Occipital lobe (tissue), 3 donors: ENCODE measurements at places on chromosomes 2 and 18.

DNA sequence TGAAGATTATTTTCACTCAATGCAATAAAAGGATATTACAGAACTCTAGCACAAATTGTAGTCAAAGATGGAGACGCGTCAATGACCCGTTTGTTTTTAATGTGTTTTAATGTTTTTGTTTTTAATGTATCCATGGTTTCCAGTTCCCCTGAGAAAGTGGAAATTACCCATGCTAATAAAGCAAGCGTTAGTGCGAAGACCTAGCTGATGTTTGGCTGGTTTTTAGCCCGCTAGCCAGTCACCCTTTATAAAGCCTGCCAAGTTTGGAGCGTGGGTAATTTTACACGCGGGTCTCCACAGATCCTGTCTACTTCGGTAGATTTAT, 430 bp upstream of the CHMP1B start:
- DNase-seq, result no peak

DNA sequence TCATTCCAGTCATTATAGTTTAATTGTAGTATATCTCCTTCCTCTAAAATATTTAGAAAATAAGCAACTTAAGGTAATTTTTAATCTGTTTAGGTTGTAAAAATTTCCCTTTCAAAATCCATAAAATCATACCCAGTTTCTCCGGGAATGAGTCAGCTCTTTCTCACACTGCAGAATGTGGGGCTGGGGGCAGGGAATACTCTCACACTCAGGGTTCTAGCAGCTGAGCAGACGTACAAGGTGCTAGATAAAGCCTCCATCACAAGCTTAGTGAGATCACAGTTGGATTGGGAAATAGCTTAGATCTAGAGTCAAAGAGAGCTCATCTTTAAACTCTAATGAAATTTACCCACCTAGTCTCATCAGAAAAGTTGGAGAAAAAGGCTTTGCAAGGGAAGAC, 79.9 kb upstream of the FAM237A start:
- DNase-seq, result no peak

DNA sequence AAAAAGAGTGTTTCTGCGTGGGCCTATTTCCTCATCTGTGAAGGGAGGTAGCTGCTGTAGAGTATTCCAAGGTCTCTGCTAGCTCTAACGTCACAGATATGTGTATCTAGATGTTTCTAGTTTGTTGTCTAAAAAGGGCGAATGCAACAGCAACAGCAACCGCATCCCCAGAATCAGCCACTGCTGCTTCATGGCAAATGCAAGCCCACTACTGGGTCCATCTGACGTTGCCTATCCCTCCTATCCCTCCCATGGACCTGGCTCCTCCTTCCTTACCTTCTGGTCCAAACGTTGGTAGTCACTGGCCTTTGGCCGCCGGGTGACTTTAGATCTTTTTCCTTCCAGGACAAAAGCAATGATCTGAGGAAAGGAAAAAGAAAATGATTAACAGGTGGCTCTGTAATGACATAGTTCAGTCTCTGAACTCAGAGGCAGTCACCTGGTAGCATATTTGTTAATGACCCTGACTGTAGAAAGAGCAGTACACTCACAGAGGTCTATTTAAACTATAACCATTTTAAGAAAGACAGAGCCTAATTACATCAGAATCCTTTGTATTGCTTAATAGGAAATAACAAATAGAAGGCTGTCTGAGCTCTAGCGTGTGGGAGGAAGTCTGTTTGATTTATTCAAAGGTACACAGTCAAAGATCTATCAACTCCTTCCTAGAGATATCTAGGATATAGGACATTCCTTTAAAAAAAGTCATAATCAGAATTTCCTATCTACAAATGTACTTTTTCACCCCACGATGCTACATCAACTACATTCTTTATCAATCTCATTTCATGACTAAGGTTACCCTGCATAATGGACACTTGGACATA, 2.9 kb downstream of the TGOLN2 start:
- no peak for DNase-seq

DNA sequence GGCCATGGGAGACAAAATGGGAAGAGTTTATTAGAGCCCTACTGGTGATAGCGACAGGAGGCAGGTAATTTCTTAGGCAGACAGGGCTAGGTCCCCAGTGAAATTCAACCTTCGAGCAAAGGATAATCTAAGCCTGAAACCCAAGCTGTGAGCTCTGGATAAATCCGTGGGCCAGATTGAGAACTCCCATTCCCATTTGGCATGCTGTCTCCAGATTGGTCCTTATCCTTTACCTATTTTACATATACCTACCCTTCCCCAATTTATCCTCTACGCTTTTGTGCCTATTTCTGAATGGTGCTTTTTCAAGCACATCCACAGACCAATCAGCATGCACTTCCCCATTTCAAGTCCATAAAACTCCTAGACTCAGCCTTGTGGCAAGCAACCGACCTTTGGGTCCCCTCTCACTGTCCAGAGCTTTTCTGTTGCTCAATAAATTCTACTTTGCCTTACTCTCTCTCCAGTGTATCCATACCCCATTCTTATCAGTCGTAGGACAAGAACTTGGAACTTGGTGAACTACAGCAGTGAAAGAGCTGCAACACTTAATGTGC, 268.0 kb downstream of the MYCN start:
- DNase-seq, result no peak

DNA sequence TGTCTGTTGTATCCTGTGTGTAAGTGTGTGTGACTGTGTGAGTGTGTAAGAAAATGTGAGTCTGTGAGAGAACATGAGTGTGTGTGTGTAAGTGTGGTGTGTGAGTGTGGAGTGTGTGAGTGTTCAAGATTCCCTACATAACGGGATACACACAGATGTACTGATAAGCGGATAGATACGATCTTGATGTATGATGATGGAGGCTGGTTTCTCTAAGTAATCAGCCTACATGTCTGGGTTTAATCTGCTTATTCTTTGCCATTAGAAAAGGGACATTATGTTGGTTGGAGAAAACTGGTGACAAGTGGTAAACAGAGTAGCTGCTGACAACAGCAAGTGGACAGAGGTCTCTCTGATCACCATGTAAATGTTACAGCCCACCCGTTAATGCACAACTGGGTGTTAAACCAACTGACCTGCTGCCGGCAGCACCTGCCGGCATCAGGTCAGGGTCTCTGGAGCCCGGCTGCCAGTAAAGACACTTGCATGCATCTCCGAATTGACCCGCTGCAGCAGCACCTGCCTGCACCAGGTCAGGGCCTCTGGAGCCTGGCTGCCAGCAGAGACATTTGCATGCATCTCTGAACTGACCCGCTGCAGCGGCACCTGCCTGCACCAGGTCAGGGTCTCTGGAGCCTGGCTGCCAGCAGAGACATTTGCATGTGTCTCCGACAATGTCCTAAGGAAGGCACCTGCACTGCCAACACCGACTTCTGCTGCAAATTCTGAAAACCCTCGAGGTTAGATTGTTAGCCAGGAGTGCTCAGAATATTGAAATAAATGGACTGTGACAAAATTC, 87.5 kb downstream of the MBP start:
- DNase-seq, result no peak

- DNase-seq, result no peak
Measured at GRCh38 chr2:82599021-82599420, 1860.1 kb downstream of the SUCLG1 start.

DNA sequence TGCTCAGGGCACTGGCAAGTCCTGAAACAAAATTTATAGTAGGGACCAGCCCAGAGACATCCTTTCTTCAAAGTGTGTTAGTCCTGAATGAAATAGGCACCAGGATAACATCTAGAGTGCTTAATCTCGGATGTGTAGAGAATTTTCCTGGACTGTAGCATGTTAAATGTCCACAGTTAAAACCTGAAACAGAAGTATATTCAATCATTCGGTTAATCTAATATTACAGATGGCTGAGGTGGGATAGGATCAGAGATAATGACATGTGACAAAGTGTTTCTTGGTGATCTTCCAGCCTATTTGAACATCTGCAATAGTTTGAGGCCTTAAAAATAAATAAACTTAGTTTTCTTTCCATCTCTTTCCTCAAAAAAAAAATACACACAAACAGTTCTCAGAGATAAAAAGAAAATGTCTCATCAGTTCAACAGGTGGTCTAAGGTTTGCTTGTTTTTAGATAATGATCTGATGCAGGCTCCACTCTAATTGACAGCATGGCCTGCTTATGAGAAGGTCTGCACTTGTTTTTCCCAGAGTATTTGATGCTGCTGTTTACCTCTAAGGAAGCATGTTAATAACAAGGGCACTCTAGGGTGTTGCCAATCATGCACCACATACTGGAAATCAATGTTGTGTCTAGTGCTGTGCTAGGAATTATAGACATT, 25.9 kb downstream of the CNTNAP5 start:
- DNase-seq, result no peak

DNA sequence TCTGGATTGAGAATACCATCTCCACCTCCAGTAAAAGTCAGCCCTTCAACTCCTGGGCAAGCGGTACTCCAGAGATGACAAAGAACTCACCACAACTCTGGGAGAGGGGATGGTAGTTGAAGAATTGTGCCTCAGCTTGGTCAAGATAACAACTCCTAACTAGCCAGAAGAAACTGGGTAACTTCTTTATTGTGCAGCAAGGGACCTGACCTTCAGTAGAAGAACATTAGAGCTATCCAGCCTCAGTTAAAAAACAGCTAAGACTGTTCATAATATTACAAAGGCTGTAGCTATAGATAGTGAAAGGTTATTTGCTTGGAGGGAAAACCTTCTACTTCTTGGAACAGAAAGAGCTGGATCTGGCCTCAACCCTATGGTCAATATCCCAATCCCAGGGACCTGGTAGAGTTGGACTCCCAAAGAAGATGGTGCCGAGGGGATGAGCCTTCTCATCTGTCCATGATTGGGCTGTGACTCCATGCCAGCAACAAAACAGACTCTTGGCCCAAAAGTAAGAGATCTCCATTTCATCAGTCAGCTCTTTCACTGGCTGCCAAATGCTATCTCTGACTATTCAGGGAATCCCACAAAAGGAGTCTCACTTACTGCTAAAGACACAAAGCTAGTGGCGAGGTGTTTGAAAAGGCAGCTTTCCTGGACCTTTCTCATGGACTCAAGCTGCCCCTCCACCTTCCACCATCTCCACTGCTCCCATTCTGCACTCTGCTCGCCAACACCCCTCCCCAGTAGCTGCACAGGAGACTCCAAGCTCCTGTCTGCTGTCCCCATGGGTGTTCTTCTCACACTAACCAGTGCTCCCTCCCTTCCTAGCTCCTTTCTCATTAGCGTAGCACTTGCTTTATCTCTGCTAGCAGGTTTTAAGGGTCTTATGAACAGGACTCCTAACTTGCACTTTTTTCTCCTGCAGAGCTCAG, 145.8 kb downstream of the CAPN13 start:
- DNase-seq, result no peak

- no peak for DNase-seq
Measured at GRCh38 chr18:11653521-11653920, 35.5 kb upstream of the GNAL start.
